ENCODE measurements at places on chromosomes 16 and 17.

DNA sequence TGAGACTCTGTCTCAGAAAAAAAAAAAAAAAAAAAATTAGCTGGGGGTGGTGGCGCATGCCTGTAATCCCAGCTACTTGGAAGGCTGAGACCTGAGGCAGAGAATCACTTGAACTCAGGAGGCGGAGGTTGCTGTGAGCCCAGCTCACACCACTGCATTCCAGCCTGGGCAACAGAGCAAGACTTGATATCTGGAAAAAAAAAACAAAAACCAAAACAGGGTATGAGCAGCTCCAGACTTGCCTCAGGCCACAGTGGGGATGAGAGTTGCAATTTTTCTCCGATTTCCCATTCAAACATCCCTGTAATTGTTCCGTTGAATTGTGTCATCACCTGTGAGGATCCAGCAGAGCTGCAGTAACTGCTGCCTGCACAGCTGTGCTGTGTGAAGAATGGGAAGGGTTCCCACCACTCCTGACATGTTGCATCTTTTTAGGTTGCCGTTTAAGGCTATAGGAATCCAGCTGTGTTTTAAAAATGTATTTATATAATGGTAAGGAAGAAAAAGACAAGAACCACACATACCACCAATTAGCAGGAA lies 150.0 kb downstream of the VPS53 start:
- DNase-seq, result no peak

DNA sequence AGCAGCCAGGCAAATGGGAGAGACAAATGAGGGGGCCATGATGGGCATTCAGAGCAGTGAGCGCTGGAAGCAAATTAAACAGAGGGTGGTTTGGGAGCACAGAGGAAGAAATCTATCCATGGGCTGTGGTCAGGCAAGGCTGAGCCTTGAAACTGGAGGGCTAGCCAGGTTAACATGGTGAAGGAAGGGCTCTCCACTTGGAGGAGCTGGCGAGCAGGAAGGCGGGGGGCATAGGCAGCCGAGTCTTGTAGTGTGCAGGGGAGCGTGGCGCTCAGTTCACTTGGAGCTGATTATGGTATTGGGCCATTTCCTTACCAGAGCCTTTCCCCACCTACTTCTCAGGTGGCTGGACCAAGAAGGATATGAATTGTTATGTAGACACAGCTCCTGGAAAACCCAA lies 189.7 kb downstream of the SNX29 start:
- DNase-seq, result no peak

GRCh38 chr16:79380995-79381602 lies 219.4 kb downstream of the MAF start:
- no peak for DNase-seq

- no peak for DNase-seq
Observed at GRCh38 chr17:38982858-38983746, 15.9 kb upstream of the FBXO47 start.

DNA sequence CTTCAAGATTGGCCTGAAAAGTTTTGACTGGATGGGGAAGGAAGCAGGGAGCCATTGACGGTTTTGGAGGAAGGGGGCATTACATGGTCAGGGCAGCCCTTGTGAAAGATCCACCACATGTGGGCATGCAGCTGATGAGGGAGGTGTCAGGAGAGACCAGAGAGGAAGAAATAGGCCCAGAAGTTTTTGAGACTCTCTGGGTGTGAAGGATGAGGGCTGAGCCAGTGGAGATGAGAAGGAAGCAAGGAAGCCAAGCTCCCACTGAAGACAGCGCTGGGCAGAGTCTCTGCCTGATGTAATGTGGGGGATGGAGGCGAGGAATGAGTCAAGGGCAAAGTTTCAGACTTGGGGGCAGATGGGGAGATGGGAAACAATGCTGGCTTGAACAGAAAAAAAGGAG lies 530 bp downstream of the CCL17 start:
- no peak for DNase-seq

DNA sequence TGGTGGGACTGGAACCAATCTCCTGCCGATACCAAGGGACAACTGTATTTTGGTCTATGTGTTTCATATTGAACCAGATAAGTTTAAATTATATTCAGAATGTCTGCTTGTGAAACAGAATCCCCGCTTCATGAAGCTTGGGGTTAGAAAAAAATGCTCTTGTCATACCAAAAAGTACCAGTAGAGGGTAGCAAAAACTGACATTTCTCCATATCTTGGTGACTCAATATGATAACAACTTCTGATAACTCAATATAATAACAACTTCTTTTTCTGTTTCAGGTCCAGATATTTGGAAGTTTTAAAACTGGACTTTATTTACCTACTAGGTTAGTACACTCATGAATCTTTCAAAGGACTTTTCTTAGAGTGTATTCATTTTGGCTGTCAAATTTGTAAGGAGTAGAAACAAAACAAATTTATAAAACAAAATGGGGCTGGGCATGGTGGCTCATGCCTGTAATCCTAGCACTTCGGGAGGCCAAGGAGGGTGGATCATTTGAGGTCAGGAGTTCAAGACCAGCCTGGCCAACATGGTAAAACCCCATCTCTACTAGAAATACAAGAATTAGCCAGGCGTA lies 52.3 kb upstream of the ADCY7 start:
- DNase-seq, result no peak

DNA sequence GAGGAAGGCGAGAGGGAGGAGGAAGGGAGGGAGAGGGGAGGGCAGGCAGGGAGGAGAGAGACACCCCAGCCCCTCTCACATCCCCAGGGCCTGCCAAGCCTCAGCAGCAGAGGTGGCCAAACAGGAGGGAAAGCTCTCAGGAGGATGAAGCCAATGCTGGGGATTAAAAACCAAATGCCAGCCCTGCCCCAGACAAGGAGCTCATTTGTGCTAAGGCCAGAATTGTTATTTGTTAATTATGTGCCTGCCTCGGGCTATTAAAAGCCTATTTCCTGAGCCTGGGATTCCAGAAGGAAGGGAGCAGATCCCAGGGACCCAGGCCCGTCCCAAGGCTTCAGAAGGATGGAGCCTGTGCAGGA lies 27.9 kb upstream of the GINS2 start:
- DNase-seq, result no peak

- peak; percentile 43 for DNase-seq
Observed at GRCh38 chr17:17682737-17683680, 1.8 kb downstream of the RAI1 start.

GRCh38 chr17:19305761-19306159 lies 56.8 kb downstream of the B9D1 start:
- no peak for DNase-seq

DNA sequence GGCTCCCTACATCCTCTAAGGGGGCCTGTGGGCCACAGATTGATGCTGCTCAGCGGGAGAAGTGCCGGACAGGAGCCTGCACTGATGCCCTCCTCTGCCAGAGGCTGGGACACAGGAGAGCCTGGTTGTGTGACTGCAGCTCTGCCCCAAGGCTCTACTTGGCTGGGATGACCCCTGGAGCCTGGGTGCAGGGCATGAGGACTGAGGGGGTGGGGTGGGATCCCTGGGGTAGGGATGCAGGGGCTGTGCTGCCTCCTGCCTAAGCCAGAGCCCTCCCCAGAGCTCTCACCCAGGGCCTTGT lies 577 bp downstream of the EVPLL start:
- DNase-seq, result no peak

GRCh38 chr16:929227-930073 lies 41.3 kb downstream of the LMF1 start:
- no peak for DNase-seq

- DNase-seq, result no peak
Observed at GRCh38 chr16:17520561-17520960, 49.8 kb upstream of the XYLT1 start.

DNA sequence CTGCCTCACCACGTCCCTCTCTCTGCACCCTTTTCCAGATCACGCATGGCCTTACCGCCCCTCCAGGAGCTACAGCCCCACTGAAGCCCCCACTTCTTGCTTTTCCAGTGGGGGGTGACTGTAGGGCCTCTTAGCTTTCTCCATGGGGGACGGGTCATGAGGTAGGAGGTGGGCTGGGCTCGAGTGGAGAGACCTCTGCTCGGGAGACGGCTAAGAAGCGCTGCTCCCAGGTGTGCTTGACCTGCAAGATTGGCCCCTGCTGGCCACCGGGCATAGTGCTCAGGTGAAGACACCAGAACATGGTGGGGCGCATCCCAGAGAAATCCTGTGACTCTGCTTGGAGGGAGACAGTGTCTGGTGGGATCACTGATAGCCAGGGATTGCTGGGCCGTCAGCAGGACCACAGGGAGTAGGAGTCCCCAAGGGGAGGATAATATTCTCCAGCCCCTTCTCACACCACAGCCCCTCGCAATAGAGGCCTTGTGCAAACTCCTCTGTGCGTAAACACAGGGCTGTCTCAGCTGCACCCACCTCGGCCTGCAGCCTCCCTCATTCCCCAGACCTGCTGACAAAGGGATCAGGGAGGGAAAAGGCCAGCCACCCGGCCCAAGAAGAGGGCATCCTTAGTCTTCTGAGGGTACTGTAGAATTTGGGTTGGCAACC lies 8.9 kb upstream of the GALK1 start:
- DNase-seq, result no peak

DNA sequence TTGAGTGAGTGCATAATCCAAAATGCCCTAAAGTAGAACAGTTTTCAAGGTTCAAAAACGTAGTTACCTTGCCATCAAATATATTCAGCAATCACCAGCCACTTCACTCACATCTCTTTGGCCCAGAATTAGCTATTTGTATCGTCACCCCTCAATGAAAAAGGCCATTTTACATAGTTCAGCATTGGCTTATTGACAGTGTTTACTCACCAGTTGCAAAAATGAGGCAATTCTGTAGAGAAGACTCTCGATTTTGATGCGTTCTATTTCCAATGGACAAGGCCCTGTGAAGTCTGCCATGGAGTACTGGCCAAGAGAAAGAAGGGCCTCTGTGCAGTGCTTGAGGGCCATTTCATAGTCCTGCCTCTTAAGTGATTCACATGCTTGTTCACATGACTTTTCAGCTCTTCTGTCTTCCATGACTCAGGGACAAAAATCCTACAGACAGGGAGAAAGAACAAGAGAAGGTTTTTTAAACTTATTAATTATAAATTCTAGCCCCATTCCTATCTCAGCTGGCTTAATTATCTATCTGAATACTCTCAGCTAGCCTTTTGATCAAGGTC lies 26.5 kb downstream of the HELZ start:
- DNase-seq, result no peak

DNA sequence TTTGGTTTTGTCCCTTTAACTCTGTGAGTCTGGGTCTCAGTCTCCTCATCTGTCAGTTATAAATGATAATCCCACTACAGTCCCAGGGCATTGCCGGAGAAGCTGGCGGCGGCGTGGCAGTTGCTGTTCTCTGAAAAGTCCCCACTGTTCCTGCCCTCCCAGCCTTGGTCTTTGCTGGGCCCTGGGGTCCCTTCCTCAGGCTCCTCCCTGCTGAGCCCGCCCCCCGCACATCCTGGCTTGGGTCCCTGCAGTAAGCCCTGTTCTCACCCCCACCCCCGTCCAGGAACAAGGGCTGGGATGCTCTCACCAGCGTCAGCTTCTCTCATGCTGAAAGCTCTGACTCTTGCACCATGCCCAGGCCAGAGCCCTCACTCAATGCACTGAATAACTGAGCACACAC lies 35.3 kb upstream of the PEMT start:
- DNase-seq, result no peak

DNA sequence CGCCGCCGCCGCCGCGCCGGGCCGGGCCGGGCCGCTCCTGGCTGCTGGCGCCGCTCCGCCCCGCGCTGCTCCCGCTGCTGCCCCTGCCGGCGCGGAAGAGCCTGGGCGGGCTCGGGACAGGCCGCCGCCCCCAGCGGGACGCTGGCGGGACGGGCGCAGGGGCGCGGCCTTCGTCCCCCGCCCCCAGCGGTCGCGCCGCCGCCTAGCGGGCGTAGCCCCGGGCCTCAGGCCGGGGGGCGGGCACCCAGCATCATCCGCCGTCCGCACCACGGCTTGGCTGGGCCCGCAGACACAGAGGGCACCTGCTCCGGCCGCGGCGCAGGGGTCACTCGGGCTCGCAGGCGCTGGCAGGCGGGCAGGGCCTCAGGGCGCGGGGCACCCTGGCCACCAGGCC lies at the start of gene AMFR:
TSS of gene AMFR (minus strand) at position 107 of the 394 bp plus-strand sequence. CDS start 218 bp downstream, outside the sequence.
- peak; percentile 14 for DNase-seq

DNA sequence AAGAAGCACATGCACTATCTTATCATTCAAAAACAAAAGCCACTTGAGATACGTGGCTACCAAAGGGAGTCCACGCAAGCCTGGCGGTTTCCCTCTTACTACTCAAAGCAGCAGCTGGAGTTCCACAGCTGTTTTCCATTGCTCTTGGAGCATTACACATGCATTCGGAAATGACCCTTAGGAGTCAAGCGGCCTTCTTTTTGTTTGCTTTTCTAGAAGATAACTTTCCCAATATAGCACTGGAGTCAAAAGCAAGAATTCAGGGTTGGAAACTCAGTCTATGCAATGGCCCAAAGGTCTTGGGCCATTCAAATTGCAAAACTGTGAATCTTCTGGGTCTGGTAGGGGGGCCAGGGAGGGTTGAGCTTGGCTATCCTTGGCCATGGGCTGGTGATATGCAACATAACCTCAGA lies 97.8 kb upstream of the MAF start:
- DNase-seq, result no peak

- DNase-seq, result no peak
Observed at GRCh38 chr17:39597372-39598046, 10.2 kb downstream of the NEUROD2 start.

DNA sequence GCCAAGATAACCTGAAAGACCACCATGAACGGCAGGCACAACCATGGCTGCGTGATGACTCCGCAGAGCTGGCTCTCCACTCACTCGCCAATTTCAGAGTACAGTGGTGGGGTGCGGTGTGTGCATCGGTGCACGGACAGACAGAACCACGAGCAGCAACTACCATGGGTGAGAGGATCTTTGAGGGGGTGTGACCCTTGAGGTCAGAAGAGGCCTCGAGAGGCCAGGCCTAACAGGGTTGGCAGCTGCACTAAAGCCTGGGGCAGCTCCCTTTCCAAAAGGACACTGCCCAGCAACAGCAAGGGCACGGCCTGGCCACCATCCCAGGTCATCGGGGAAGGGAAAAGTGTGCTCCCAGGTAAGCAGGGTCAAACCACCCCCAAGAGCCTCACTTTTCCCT lies 1.9 kb upstream of the ECI1 start:
- no peak for DNase-seq

GRCh38 chr16:81520560-81521135 lies 76.0 kb downstream of the CMIP start:
- no peak for DNase-seq

DNA sequence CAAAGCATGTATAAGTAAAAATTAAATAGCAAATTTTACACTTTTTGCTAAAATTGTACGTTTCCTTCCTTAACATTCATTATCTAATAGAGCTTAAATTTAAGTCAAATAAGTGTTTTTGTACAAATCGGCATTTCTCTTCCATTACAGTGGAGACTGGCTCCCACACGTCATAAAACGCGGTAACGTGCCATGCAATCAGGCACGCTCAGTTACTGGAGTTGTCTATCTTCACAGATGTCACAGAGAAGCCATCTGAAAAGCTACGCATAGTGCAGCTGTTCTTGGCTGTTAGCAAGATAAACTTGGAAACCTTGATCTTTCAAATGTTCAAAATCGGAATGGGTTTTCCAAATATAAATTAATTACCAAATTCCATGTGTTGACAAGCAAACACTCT lies 165.3 kb downstream of the STX8 start:
- no peak for DNase-seq

- no peak for DNase-seq
Observed at GRCh38 chr16:29816694-29817441, 916 bp downstream of the PAGR1 start.
